Activated CD4-positive, alpha-beta T cell treated with anti-CD3 and anti-CD28 coated beads, Interleukin-2, amount 50 U/mL, for 48 hours (primary cell): ENCODE measurements at places on chromosomes 13 and 19.

- DNase-seq: no peak
These were observed 651 bp downstream of the OXGR1 start for GRCh38 chr13:96993634-96994016.

DNA sequence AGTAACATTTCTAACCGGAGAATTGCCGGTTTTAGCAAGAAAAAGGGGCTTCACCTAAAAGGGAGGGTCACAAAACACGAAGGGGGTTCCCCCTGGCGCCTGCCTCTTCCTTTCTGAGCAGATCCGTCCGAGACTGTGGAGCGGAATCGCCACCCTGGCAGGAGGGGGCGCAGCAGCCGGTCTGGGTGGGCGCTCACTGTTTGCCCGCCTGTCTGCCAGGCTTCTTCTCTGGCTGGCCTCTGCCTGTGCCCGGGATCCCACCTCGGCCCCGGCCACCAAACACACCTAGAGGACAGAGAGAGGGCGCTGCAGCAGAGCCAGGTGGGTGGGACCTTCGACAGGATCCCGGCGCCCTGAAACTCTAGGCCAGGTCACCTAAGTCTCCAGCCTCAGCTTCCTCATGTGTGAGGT lies 15.6 kb downstream of the LSM4 start:
- no peak for DNase-seq

DNA sequence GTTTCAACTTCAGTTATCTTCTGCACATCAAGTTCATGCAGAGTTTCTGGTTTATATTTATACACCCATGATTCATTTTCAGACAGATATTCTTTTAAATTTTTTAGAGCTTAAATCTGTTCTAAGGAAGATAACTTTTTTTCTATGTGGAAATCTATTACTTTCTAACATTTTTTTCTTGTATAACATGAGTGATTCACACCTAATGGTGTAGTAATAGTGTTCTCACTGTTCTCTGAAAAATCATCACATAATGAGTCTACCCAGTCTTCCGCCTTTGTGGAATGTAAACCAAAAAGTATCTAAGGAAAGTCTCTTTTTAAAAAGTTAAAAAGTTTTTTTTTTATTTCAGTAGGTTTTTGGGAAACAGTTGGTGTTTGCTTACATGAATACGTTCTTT lies 70.8 kb downstream of the FNDC3A start:
- no peak for DNase-seq

DNA sequence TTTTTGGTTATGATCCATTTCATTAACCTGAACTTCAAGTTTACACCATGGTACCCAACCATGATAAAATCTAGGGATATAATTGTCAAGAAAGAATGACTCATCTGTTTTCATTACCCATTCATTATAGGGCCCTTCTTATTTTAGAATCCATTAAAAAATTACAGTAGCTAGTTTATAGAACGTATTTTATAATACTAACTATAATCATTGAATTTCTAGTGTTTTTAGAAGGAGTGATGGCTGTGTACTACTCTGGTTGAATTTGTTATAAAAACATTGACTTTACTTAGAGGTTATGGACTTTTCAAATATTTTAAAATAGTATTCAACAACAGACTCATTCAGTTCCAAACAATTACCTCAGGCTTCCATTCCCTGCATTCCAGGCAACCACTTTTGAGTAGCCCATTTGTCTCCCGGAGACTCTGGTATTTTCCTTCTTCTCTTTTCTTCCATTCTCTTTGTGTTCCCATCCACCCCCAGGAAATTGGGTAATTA lies 71.9 kb upstream of the KLF12 start:
- no peak for DNase-seq

DNA sequence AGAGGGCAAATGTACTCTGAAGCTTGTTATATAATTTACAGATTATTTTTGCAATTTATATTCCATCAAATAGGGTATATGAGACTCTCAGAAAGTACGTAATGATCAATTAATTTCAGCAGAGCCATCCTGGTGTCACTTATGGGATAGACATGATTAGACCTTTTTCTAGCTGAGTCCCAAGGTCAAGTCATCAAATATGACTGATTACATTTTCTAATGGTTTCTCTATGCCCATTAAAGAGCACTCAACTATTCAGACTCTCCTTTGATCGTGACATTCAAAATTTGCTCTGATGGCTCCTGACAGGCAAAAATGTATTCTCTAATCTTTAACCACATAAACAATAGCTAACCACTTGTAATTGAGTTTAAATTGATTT lies 469.2 kb downstream of the COG6 start:
- no peak for DNase-seq

DNA sequence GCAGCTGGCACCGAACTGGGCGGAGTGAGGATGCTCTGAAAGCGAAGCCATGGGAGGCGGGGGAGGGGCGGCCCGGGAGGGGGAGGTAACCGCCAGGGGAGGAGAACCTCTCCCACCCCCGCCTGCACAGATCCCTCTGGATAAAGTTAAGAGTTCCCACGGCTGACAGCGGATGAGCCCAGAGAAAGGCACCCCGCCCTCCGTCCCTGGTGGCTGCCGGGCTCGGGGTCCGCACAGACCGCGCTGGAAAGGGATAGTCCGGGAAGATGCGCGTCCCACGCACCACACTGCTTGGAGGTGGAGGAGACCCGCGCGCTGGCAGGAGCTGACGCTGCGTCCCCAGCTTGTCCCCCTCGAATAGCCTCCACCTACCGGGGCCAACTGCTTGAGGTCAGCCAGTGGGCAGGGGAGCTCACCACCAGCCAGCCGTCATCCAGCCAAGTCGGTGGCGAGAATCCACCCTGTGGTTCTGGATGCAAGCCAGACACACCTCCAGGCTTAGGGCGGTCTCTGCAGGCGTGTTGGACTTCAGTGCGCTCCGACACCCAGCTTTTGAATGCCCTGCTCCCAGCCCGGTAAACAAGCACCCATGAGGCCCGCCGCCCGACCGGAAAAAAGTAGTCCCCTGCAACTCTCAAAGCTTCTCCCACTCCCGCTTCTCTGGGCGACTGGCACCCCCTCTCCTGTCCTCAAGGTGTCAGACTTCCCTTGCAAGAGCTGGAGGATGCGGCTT lies at the start of gene TRPC4:
Gene TRPC4, minus strand, starts transcription at position 17 of the 733 bp plus-strand sequence. CDS start 86,439 bp downstream, outside the sequence.
- peak; percentile 5 for DNase-seq

DNA sequence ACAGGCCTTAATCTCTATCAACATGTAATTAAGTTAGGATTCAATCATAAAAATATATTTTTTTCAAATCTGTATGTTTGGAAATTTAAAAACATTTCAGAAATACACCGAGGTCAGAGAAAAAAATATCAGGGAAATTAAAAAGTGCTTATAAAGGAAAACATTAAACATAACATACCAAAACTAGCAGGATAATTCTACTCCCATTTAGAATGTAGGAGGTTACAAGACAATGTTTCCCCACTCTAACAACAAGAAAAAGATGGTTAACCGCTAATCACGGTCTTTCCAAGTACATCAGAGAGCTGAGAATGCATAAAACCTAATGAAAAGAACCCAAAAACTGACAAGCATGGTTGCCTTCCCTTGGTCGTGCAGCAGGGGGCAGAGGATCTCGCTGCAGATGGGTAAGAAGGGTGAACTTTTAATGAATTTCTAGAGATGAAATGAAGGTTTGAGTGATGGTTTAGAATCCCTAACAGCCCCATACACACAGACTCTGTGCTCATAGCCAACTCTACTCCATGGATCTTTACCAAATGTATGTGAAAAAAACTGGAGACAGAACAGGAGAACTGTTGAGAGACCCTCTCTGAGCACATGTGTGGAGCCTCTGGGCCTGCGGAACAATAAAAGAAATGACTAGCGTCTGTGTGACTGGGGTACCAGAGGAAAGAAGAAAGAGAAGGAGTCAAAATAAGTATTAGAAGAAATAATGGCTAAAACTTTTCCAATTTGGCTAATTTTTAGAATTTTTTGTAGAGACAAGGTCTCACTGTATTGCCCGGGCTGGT lies 51.3 kb upstream of the LSM14A start:
- peak; percentile 62 for DNase-seq

DNA sequence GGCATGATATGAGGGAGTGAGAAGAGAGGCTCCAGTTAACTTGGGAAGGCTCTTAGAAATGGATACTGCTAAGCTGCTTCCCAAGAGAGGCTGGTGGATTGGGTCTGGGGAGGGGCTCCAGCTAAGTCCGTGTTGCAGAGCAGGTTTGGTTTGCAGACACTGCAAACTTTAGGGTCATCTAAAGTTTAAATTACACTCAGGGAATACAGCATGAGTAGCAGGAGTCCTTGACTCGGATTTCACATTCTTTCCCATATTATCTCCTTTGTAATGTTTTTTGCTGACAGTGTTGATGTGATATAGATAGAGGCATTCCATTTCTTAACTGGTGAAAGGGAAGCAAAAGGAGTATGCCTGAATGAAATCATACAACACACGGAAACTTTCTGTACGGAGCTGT lies 31.9 kb downstream of the SGCG start:
- no peak for DNase-seq

DNA sequence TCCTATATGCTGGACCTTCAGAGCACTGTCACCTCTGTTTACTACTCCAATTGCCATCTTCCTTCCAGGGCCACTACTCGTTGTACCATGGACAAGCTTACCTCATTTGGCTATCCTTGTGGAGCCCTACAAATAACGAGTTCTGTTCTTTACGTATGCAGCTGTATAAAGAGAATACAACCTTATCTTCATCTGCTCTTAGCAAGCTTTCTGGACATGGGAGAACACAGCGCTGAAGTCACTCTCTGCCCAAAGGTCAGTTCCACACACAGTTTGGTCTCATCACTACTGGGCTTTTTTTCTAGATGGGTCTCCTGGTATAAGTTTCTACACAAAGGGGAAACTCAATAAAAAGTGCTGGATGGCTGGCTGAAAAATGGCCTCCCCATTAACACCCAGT lies 88.9 kb downstream of the CDADC1 start:
- no peak for DNase-seq

DNA sequence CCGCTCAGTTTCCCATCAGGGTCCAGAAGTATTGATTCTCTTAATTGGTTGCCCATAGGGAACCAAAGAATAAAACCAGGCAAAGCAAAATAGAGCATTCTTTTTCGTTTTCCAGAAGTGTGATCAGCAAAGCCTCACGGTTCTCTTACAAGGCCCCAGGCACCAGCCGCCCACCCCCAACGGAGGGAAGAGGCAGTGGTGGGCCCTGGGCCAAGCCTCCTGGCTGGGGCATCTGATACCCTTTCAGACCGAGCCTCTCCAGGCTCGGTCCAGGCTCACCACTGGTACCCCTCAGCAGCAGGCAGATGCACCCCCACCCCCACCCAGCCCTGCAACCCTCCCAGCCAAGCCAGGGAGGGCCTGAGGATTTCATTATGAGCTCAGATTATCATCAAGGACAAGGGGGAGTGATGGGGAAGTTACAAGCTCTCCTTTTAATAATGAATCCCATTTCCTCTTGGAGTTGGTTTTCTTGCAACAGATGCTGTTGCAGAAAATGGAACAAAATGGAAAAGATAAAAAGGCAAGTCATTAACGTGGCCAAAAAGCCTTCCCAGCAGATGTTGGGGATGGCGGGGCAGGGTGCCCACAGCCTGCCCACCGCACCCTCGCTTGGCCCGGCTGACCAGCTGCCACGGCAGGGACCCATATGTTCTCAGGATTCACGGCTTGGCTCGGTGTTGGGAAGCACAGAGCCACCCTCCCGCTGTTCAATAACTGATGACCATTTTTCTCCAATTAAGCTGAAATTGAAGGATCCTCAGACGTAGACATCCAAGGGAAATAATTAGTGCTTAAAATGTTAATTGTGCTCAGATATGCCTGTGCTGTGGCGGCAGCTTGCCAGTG lies 45.9 kb upstream of the KCTD15 start:
- DNase-seq: no peak

- no peak for DNase-seq
These were observed 82.7 kb upstream of the PCDH8 start for GRCh38 chr13:52931131-52931530.
